Hair follicular keratinocyte (primary cell): ENCODE measurements at places on chromosomes 6 and 20. TPM values are rescaled to one million over a fixed set of nuclear protein-coding genes. Genes with fewer than 3 reads are reported as not detected.

Gene PRL
- total RNA-seq, result not detected in 2 replicates

Gene TMEM244
- not detected in 2 replicates for total RNA-seq

Gene HLA-DRB5
- not detected in 2 replicates for total RNA-seq

Gene RUNX2
- total RNA-seq, result 1.7 and 2.1 TPM in 2 replicates

Gene EYA4
- not detected in 2 replicates for total RNA-seq

Gene PRSS35
- 0.08 TPM in 1 of 2 replicates, not detected in the other for total RNA-seq

Gene RGL2
- total RNA-seq, result 28.7 and 49.2 TPM in 2 replicates

Gene CRIP3
- not detected in 2 replicates for total RNA-seq

Gene GID8
- 22.1 and 28.0 TPM in 2 replicates for total RNA-seq

Gene FAXC
- total RNA-seq, result 1.4 and 4.2 TPM in 2 replicates

Gene MCHR2
- not detected in 2 replicates for total RNA-seq
